ENCODE measurements at places on chromosomes 13 and 19.

GRCh38 chr13:45381196-45381595 is 37.0 kb downstream of the SLC25A30 start:
- peak overlapping the region; percentile 84 for H3K27ac ChIP-seq
- H3K4me3 ChIP-seq, result no peak overlapping the region
- no peak for DNase-seq
- H3K36me3 ChIP-seq, result peaks cover 25% of the 10 kb centered on the region
- no peaks in the 10 kb centered on the region for H3K27me3 ChIP-seq

DNA sequence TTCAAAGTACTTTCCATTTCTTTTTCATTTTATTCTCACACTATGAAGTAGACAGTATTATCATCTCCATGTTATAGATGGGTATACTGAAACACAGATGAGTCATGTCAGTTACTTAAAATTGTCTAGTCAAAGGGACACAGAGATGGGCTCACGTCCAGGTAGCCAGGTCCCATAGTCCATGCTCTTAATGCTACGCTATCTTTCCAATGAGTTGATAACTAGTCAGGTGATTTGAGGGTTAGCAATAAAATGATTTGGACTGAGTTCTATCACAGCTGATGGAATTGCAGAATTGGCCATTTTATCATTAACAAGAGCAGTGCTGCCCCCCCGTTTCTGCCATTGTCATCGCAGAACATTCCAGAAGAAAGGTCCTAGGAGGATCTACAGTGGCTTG is 318.9 kb downstream of the DLEU7 start:
- no peak for DNase-seq
- no peak overlapping the region for H3K4me3 ChIP-seq
- H3K27ac ChIP-seq, result no peak overlapping the region
- H3K27me3 ChIP-seq, result no peaks in the 10 kb centered on the region
- peaks cover 2% of the 10 kb centered on the region for H3K4me1 ChIP-seq
- H3K36me3 ChIP-seq, result no peaks in the 10 kb centered on the region

DNA sequence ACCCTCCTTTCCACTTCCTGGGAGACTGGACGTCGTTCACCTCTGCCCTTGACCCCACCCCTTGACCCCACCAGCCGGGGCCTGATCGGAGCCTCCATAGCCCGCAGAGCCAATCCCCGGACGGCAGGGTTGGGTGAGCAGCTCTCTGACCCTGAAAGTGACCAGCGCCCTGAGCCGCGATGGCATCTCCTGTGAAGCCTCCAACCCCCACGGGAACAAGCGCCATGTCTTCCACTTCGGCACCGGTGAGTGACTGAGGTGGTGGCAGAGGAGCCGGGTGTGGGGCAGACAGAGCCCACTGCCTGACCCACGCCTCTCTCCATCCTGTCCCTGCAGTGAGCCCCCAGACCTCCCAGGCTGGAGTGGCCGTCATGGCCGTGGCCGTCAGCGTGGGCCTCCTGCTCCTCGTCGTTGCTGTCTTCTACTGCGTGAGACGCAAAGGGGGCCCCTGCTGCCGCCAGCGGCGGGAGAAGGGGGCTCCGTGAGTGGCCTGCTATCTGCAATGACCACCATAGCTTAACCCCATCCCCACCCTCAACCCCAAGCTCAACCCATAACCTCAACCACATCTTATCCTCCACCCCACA is 10.4 kb downstream of the BCAM start:
- H3K36me3 ChIP-seq, result no peaks in the 10 kb centered on the region
- H3K4me3 ChIP-seq, result no peak overlapping the region
- no peaks in the 10 kb centered on the region for H3K27me3 ChIP-seq
- no peak for DNase-seq
- peaks cover 6% of the 10 kb centered on the region for H3K4me1 ChIP-seq

GRCh38 chr13:74221752-74222151 is 87.5 kb upstream of the KLF12 start:
- no peaks in the 10 kb centered on the region for H3K36me3 ChIP-seq
- peaks cover 2% of the 10 kb centered on the region for H3K4me1 ChIP-seq
- no peak overlapping the region for H3K4me3 ChIP-seq
- H3K27ac ChIP-seq, result no peak overlapping the region

- DNase-seq, result peak; percentile 67
- no peaks in the 10 kb centered on the region for H3K27me3 ChIP-seq
- H3K27ac ChIP-seq, result peak overlapping the region; percentile 89
Observed at GRCh38 chr13:112204346-112205327, 137.7 kb downstream of the SOX1 start.

DNA sequence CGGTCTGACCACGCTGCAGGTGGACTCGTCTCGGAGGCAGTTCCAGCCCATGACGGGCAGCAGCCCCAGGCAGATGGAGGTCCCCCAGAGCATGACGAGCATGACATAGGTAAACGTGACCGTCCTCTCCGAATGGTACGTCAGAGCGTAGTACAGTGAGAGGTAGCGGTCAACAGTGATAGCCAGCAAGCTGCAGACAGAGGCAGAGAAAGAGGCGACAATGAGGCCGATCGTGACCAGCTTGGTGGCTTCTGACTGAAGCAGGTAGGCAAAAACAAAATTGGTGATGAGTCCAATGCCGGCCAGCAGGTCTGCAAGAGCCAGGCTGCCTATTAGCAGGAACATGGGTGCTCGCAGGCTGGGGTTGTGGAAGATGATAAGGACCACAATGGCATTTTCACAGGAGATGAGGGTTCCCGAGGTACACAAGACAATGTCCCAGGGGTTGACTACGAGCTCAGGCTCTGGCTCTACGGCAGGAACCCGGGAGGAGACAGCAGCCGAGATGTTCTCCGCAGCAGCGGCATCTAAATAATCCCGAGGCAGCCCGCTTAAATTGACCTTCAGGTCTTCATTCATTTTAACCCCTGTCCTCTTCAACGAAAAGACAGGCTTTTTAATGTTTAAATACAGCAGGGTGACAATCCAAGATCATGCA is 1.2 kb downstream of the GPR12 start:
- H3K27ac ChIP-seq, result no peak overlapping the region
- peaks cover 15% of the 10 kb centered on the region for H3K27me3 ChIP-seq
- no peaks in the 10 kb centered on the region for H3K36me3 ChIP-seq

GRCh38 chr19:10961073-10961860 is 437 bp downstream of the SMARCA4 start:
- peaks cover 8% of the 10 kb centered on the region for H3K4me1 ChIP-seq
- H3K4me3 ChIP-seq, result peak overlapping the region; percentile 96
- peaks cover under 1% of the 10 kb centered on the region for H3K36me3 ChIP-seq
- DNase-seq, result peak; percentile 53
- no peaks in the 10 kb centered on the region for H3K27me3 ChIP-seq

DNA sequence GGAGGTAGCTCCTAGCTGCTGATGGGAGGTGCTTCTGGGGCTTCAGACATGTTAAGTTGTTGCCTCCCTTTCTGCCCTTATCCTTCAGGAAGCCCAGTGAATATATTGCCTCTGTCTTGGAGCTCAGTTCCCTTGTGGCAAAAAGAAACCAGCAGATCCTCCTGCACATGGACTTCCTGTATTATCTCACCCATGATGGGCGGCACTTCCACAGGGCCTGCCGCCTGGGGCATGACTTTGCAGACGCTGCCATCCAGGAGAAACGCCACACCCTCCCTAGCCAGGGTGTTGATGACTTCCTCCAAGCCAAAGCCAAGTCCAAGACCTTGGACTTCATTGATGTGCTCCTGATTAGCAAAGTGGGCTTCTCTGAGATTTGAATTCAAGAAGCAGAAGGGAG is 6.0 kb upstream of the CYP4F12 start:
- H3K27ac ChIP-seq, result no peak overlapping the region
- H3K4me1 ChIP-seq, result no peaks in the 10 kb centered on the region
- no peaks in the 10 kb centered on the region for H3K27me3 ChIP-seq
- no peak for DNase-seq

DNA sequence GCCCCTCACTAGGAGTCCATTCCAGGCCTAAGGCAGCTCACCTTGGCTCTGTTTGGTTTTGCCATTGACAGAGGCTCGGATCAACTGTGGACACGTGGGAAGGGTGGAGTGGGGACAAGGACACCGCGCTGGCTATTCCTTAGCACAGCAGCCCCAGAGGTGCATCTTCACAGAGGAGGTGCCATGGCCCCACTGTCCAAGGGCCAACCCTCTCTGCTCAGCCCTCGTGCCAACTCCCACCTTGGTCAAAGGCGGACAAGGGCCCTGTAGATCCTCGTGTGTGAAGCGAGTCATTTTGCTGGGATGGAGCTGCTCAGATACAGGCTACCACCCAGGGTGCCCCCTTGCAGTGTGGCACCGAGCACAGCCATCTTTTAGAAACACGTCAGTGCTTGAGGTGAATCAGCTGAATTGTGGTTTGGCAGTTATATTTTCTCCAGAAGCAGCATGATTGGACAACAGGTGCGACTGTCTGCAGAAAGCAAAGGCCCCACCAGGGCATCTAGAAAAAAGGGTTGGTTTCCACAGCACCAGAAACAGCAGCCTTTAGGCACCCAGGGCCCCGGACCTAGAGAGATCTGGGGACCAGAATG is 192.1 kb upstream of the GPR12 start:
- H3K36me3 ChIP-seq, result no peaks in the 10 kb centered on the region
- H3K27ac ChIP-seq, result no peak overlapping the region
- H3K27me3 ChIP-seq, result no peaks in the 10 kb centered on the region
- no peak overlapping the region for H3K4me3 ChIP-seq
- no peak for DNase-seq
- H3K4me1 ChIP-seq, result peaks cover 5% of the 10 kb centered on the region
